Non-pigmented ciliary epithelial cell (primary cell): ENCODE measurements at places on chromosomes 7 and 10.

DNA sequence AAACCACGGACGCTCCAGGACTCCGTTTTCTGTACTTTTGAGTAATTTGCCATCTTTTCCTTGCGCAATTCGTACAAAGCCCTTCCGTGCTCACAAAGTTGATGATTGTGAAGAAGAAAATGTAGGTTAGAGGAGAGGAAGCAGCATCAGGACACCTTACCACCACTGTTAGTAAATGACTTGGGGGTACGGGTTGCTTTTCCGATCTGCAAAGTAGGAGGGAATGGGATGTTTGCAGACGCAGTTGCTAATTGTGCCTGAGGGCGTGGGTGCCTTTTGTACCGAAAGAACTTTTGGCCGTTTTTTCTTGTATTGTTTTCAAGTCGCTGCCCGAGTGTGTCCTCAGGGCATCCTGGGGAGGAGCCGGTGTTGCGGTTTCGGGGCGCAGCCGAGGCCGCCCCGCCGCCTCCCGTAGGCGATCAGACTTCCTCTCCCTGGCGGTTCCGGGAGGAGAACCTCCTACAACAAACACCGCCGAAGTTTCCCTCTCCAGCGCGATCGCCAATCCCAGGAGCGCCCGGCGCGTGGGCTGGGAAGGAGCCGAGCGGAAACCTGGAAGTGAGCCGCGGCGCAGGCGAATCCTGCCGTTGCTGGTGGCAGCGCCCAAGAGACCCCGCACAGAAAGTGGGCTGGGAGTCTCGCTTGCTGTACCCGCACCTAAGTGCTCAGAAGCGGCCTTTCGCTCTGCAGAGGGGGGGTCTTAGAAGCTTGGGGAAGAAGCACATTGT, 1.0 kb downstream of the PRR15 start:
- no peak for DNase-seq

DNA sequence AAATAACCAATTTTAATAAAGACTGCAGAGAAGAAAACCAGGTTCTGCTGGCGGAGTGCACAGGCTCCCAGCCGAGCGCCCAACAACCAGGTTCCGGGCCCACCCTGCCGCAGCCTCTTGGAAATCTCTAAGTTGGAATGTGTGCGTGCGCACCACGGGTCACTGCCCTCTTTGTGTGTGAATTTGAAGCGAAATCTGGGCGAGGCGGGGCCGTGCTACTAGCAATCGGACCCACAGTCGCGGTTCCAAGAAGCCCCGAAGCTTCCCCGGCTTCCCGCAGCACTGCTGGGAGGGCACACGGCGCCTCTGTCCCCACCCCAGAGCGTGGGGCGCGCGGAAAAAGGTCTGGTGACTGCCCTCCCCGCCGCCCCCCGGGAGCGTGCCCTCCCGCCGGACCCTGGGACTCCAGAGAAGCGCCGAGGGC, 666 bp upstream of the MAP3K8 start:
- no peak for DNase-seq

GRCh38 chr10:5942474-5942873, 34.9 kb downstream of the IL15RA start:
- DNase-seq: no peak

DNA sequence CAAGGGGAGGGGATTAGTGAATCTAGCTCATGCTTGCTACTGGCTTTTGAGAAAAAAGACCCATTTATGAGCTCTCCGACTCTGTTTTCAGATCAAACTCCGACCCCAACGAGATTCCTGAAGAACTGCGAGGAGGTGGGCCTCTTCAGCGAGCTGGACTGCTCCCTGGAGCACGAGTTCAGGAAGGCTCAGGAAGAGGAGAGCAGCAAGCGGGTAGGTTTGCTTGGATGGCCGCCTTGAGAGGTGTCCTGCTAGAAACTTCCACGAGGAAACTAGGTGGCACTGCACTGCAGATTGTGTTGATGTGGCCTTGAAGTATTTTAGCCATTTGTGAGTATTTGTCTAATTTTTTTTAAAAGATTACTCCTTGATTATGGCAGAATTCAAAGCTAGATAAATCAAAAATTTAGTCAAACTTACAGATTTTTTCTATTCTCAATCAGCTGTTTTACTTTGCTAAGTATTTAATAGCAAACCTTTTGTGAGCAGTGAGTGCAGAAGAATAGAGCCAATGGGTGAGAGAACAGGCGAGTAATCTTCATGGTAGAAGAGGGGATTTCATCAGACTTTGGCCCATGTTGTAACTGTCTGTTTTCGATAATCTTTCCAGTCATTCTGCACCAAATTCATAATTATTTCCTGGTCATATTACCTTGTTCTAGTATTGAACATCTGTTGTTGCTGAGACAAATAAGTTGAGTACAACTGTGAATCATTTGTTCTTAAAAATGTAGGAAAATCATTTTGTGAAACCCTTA, 95.4 kb downstream of the CREB5 start:
- no peak for DNase-seq

- DNase-seq: peak; percentile 89
These were observed 83.3 kb upstream of the MKLN1 start for GRCh38 chr7:131244259-131244852.

DNA sequence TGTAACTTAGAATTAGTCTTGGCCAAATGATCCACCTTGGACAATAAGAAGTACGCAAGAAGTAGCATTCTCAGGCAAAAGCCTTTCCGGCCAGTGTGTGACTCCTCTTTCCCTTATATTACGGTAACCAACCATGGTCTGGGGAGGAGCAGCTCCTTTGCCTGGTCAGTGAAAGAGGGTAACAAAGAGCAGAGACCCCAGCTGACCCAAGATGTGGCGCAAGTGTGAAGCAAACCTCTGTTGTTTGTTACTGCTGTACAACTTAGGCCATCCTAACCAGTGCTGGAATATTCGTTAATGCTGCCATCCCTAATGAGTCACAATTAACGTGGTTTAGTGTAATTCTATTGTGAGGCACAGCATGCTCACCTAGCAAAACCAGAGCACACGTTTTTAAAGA, 44.0 kb downstream of the HIPK2 start:
- DNase-seq: no peak

GRCh38 chr7:96287132-96287531, 34.8 kb downstream of the SLC25A13 start:
- no peak for DNase-seq

DNA sequence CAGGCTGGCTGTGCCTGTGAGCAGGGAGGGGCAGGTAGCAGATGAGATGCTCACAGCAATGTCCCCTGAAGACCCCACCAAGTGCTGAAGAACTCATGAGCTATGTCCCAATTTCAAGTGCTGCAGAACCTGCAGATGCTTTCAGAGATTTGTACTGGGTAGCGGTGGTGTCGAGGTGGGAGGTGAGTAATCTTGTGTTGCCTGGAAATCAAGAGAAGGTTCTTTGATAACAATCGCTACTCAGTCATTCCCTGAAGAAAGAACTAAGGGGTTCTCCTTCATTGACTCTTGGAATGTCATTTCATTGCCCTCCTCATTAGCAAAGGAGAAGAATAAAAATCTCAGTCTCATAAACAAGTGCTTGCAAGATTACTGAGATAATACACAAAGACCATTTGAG, 246.4 kb downstream of the EMX2 start:
- DNase-seq: no peak

GRCh38 chr7:38506756-38507155, 124.4 kb downstream of the AMPH start:
- DNase-seq: no peak

GRCh38 chr10:75165684-75166622, 44.6 kb upstream of the VDAC2 start:
- no peak for DNase-seq

DNA sequence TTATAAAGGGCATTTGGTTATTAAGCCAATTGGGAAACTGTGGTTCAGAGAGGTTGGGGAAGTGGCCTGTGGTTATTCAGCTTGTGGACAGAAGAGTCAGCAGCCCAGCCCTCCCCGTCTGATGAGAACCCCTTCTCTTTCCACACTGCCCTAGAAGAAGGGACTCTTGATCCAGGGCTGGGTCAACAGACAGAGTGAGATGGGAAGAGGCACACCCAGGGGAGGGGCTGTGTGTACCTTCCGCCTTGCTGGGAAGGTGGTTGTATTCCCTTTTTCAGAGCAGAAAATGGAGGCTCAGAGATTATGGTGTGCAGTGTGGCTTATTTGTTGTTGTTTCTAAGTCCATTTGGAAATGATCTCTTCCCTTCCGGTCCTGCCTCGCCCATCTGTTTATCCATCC, 103.4 kb downstream of the GRK5 start:
- DNase-seq: no peak

- DNase-seq: no peak
These were observed 159.8 kb downstream of the WDR37 start for GRCh38 chr10:1215862-1216573.

GRCh38 chr10:14123139-14123538, 207.6 kb downstream of the FRMD4A start:
- no peak for DNase-seq

GRCh38 chr7:1460821-1461645, 1.8 kb upstream of the MICALL2 start:
- DNase-seq: no peak

- DNase-seq: no peak
These were observed 37.8 kb downstream of the DNAJB12 start for GRCh38 chr10:72316748-72317435.

- DNase-seq: no peak
These were observed 136.0 kb upstream of the FAM20C start for GRCh38 chr7:56291-56913.

DNA sequence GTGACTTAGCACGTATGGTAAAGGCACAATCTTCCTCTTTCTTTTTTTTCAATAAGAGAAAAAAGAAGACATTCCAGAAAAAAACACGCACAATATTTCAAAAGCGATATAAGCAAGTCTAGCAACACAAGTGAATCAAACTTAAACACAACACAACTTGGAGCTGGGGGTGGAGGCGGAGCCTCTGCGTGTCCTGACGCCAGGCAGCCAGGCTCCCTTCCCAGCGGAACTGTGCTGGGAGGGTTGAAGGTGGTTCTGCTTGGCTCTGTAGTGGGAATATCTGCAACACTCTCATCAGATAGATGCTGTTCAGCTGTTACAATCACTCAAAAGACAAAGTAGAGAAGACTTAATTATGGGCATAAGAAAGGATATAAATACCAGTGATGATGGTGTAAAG, 211.4 kb downstream of the WDR37 start:
- no peak for DNase-seq

GRCh38 chr7:152336754-152337368, 98.9 kb downstream of the KMT2C start:
- DNase-seq: peak; percentile 9

DNA sequence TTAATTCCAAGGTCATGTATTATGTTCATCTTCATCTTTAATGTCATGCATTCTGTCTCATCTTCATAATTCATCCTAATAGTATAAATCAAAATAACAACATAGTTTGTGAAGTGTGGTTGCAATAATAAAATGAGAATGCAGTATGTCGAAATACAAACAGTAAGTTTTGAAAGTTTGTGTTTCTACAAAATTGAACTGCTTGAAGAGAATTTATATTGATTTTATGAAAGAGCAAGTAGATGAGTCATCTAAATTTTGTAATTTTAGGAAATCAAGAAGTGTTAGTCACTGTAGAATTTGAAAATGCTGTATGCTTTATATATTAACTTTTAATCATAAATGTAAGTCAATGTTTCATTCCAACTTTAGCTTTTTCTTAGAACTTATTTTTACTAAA, 190.5 kb upstream of the PPP1R3A start:
- no peak for DNase-seq

DNA sequence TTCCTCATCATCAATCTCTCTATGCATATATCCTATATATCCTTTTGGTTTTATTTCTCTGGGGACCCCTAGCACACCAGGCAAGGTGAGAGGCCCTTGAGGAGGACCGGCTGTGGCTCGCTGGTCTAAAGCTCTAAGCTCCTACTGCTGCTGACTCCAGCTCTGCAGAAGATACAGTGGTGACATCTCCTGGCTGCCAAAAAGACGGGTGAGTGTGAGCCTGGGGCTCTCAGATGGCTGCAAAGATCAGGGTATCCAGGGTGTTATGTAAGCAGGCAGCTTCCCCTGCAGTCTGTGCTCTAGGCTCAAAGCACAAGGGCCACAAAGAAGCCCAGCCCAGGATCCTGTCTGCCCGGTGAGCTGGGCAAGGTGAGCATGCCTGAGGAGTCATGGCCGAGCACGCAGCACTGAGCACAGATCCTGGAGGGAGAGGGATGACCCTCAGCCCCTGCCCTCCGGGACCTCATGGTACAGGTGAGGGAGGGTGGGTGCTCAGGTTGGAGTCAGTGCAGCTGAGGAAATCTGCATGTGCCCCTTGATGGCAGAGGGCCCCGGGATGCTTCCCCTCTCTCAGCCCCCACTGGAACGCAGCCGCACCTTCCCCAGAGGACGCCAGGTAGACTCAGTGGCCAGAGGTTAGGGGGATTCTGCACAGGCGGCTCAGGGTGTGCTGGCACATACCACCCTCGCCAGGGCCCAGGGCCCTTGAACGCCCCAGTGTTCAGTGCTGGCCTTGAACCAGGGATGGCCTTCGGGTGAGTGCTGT, 95.4 kb upstream of the INSIG1 start:
- DNase-seq: no peak

DNA sequence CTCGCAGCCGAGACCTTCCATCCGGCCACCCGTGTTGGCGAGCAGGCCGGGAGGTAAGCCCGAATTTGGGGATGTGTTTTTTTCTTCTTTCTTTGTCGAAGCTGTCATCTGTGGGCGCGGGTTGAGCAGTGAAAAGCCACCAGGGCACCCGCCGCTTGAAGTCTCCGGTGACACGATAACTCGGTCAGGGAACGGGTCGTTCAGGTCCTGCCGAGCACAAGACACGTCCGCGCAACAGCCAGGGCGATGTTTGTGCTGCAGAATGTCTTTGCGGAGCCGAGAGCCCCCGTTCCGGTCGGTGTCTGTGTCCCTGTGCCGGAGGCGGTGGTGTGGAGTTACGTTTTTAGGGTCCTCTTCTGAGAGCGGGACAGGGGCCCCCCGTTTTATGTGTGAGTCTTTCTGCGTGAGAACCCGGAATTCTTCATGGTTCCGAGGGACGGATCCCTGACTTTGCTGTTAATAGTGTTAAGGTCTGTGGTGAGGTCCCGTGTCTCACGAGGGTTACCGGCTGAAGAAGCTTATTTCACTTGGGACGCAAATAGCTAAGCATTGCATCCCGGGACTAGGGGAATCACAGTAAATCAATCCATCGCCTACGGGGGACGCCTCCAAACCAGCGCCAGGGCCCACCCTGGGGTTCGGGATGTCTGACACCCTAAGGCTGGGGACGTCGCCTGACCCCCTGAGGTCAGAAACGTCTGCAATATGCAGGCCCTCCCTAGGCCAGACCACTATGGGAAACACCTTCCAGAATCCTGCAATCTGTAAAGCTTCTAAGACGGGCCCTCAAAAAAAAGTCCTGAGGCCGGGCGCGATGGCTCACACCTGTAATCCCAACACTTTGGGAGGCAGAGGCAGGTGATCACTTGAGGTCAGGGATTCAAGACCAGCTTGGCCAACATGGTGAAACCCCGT, 99.5 kb downstream of the ELFN1 start:
- DNase-seq: no peak

DNA sequence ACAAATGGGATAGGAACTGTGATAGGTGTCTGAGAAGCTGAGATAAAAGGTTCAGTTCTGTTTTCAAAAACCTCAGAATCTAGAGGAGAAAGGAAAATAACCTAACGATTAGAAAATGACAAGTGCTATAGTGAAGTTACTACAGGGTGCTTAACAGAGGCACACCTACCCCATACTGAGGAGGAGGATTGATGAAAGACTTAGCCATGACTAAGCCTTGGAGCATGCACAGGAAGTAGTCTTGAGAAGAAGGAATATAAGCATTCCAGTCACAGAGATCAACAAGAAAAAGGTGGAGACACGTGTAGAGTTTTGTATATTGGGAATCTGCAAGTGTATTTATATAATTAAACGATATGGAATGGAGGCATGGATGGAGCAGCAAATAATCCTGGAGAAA, 1225.5 kb upstream of the CELF2 start:
- no peak for DNase-seq

GRCh38 chr7:157279741-157280215, 57.0 kb upstream of the DNAJB6 start:
- no peak for DNase-seq
